ENCODE measurements at places on chromosomes 16 and 17. TPM values are rescaled to one million over a fixed set of nuclear protein-coding genes. Genes with fewer than 3 reads are reported as not detected.

Gene CCL4
- 1.1 TPM for total RNA-seq

Gene LDHD
- 26.4 TPM for total RNA-seq

Gene NTN1
- 3.3 TPM for total RNA-seq

Gene TNFRSF17
- not detected for total RNA-seq

Gene SAMD14
- total RNA-seq, result 29.3 TPM

Gene LPCAT2
- 10.0 TPM for total RNA-seq

Gene MLKL
- 3.5 TPM for total RNA-seq

Gene NOG
- 1.2 TPM for total RNA-seq

Gene CACNG1
- total RNA-seq, result not detected

GRCh38 chr17:67818110-67819002, 6.9 kb upstream of the BPTF start:
- no peak for DNase-seq

DNA sequence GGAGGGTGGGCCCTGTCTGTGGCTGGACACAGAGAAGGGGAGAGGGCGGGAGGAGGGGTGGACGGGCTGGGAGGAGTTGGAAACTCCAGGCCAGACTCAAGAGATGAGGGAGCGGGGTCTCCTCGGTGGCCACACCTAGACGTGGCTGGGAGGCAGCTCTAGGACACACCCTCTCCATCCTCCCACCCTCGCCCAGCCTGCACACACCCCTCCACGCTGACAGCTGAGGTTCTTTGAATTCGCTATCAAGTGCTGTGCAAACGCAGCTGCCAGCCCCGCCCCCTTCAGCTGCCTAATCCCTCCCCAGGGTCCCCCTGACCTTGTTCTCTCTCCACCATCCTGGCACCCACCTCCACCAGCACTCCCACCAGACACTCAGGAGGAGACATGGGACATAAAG, 48.7 kb downstream of the DNAH17 start:
- DNase-seq, result no peak

- DNase-seq, result peak; percentile 41
Observed at GRCh38 chr17:17414341-17414805, 62.4 kb upstream of the MED9 start.

- no peak for DNase-seq
Observed at GRCh38 chr17:45222014-45222288, 266 bp downstream of the FMNL1 start.

GRCh38 chr16:48405907-48406306, 20.7 kb upstream of the SIAH1 start:
- DNase-seq, result no peak

DNA sequence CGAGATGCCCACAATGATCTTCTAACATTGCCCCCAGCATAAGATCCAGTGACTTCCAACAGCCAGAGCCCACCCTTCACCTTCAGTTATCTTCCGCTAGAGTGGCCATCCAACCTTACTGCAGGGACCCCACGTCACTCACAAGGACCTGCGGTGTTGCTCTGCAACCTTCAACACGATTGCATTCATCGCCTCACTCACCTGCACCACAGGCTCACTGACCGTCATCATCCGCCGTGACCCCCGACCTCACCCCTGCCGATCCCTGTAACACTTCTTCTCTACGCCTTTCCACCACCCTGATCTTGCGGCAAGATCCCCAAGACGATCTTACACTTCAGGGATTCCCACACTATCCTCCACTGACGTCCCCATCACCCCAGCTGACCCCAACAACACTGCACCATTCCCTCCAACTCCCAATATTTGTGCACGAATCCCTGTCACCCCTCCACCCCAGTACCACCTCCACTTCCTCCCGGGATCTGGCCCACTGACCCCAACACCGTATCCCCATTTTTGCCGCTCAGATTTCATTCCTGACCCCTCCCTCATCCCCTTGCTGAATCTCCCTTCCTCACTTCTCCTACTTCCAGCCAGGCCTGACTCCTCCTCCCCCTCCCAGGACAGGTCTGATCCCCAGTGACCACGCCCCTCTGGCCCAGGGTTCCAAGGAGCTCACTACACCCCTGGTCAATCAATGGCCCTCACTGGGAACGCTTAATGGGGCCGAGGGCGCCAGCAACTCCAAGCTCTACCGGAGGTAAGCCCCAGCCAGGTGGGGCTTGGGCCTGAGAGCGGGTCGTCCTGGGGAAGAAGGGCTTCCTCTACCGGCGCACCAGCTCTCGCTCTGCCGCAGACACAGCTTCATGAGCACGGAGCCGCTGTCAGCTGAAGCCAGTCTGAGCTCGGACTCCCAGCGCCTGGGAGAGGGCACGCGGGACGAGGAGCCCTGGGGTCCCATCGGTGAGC, 7.6 kb downstream of the RUNDC3A start:
- DNase-seq, result no peak

GRCh38 chr16:12096157-12096777, 119.7 kb downstream of the SNX29 start:
- DNase-seq, result peak; percentile 1

- DNase-seq, result no peak
Observed at GRCh38 chr16:23867566-23867965, 31.8 kb downstream of the PRKCB start.

- DNase-seq, result no peak
Observed at GRCh38 chr16:27340654-27341053, 26.9 kb downstream of the IL4R start.

- DNase-seq, result no peak
Observed at GRCh38 chr16:26391833-26392232, 674.9 kb upstream of the C16orf82 start.

DNA sequence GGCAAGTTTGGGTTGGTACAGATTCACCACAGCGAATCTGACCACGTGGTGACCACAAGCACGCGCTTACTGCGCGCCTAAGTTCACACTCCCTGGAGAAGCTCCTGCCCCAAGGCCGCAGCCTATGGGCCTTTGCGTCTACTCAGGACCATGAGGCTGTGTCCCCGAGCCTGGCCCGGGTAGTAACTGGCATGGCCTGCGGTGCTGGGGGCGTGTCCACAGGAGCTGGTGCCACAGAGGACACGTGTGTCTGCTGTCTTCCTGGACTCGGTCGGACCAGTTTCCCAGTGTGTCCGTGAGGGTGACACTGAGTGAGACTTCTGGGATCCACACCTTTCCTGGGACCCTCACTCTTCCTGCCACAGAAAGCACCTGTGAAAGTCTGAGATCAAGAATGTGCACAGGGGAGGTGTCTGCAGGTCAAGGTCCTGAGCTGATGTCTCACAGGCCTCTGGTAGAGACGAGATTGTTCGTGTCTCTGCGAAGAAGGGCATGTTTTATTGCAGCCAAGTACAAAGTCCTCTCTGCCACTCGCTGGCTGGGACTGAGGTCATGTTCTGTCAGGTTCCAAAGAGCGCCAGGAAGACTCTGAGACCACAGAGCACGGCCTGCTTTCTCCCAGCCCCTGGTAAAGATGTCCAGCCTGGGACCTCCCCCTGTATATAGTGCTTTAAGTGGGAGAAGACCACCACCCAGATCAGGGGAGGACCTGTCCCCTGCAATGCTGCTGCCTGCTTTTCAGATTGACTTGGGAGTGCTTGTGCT, 25.2 kb upstream of the CAPN15 start:
- no peak for DNase-seq

- no peak for DNase-seq
Observed at GRCh38 chr17:47611372-47612350, 38.1 kb upstream of the KPNB1 start.

DNA sequence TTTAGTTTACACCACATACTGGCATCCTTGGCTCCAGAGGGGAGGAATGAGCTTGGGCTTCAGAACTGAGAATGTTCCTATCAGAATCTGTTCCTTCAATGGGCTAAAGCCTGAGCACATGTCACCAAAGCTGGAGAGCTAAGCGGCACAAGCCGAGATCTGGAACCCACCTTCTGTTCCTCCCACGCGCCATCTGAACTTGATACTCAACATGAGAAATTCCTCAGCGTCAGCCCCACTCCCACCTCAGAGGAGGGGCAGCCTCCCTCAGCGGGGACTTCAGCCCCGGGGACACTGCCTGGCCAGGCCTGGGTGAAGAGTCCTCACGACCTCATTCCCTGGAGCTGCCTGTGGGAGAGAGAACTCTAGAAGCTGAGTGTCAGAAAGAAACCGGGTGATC, 22.8 kb upstream of the SLC47A1 start:
- DNase-seq, result no peak

DNA sequence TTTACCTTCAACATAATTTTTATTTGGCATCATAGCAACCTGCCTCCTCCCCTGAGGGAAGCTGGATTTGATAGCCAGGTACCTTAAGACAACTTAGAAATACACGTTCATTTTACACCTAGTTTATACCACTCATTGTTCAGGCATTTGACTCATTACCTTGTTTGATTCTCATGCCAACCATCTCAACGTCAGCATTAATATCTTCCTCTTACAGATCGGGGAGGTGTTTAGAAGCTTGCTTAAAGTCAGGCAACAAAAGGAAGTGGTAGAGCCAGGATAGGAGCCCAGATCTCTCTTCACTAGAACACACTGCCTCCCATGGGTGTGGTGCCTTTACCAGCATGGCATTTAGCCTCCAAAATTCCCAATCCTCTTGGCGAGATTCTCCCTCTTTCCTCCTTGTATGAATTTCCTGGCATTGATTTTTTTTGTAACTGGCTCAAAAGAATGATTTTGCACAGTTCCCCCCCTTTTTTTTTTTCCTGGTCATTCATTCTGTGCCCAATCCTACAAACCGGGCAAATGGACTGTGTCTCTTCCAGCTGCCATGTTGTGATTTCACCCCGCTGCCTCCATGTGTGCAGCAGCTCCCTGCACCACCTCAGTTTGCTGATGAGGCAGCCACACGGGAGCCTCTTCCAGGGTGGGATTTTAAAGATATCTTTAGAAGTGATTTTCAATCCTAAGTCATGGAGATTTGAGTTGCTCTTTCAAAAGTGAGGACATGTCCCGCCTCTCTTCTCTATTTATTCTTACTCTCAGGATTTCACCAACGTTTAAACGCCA, 383.6 kb downstream of the UTP18 start:
- no peak for DNase-seq

DNA sequence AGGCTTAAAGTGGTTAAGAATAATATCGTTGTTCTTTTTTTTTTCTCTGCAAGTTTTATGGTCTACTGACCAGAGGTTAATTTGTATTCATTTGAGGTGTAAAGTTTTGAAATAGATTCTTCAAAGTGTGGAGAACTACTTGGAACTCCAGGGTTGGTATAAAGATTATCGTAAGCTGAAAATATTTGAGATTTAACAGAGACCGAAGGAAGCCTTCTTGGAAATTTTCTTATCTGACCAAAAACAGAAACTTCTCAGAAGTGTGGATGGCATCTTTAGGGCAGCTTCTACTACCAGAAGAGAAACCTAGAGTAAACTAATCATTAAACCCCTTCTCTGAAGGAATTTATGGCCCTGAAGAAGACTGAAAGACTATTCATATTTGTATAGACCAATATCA, 206.8 kb upstream of the MON1B start:
- DNase-seq, result no peak

- DNase-seq, result no peak
Observed at GRCh38 chr17:16313139-16314090, 39.9 kb downstream of the CENPV start.

DNA sequence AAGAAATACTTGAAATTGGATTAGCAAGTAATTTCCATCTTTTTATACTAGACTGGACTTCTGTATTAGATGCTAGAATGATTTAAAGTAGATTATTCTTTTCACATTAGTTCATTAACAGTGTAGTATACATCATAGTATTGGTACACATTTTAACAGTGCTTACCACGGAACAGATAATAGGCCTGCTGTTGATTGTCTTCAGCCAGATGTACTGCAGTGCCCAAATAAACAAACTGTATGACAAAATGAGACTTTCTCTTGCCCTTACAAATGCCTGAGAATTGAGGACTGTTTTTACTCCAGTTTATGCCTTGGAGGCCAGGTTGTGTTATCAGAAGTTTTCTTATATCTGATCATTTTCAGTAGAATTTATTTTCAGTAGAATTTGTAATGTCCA, 631 bp downstream of the EVI2A start:
- DNase-seq, result no peak

GRCh38 chr16:4539716-4540284, 1.2 kb upstream of the CDIP1 start:
- no peak for DNase-seq
